ENCODE measurements at places on chromosomes 11 and 22.
A peak's percentile ranks its signal among the peaks of the same experiment; 100 is the strongest.

DNA sequence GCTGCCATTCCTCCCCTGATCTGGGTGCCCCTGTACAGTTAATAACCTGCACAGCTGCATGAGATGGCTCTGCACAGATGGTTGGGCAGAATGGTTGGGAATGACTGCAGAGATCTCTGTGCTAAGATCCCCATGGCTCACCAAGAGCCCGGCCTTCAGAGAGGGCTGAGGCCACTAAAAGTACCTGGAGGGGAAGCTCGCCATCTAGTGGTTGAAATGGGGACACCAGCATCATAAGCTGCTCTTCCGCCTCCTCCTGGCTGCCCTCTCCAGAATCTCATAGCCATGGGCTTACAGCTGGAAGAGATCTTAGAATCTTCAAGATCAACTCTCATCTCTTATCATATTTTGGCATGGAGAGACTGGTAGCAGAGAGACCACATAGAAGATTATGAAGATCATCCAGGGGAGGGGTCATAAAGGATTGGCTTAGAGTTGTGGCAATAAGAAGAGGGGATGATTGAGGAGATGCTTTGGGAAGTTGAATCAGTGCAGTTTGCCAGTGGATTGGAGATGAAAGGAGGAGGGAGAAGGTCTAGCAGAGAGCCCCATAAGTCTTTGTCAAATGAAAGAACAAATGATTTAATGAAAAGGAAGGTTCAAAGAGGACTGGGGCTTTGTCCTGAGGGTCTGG lies 22.0 kb upstream of the TLCD5 start:
- peak; percentile 81 for DNase-seq

DNA sequence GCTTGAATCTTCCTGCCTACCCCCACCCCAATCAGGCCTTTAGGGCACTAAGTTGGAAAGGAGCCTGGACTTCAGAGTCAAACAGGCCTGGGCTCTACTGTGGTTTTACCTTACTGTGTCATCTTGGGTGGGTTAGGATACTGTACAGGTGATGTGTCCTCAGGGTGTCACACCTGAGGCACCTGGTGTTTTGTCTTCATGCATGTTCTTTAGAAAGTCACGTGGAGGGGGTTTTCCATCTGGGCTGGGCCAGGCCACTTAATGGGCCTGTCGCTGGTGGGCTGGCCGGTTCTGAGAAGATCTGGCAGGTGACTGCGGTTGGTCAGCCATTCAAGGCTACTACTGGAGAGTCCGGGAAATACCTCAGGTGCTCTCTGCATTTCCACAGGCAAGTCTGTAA lies 92.6 kb downstream of the SWAP70 start:
- DNase-seq = no peak

- no peak for DNase-seq
Measured at GRCh38 chr11:114154271-114155047, 94.9 kb downstream of the ZBTB16 start.

DNA sequence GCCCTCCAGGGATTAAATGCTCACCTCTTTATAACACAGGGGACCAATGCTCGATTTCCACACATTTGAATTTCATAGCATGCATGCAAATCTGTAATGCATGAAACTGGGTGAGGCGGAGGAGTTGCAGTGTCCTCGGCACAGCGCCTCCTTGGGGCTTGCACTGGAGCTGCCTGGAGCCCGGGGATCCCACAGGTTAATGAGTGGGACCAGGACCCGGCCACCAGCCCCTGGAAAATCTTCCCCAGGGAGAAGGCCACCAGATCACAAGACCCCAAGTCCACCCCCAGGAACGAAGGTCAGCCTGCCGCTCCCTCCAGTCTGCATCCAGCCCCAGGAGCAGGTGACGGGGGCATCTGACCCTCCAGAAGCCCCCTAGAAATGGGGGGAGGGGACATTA lies 119.1 kb downstream of the MN1 start:
- peak; percentile 73 for DNase-seq
